Posterior vena cava (tissue), 2 donors: ENCODE measurements at places on chromosomes 5 and 9. TPM values are rescaled to one million over a fixed set of nuclear protein-coding genes. Genes with fewer than 3 reads are reported as not detected.
A peak's percentile ranks its signal among the peaks of the same experiment; 100 is the strongest.

GRCh38 chr9:137286975-137287383 lies 9.5 kb downstream of the TOR4A start:
- DNase-seq = no peak

CYLC2 gene
- total RNA-seq = not detected

- no peak for DNase-seq
These were observed 63.3 kb downstream of the SPATA31C2 start for GRCh38 chr9:88074931-88075330.

DNA sequence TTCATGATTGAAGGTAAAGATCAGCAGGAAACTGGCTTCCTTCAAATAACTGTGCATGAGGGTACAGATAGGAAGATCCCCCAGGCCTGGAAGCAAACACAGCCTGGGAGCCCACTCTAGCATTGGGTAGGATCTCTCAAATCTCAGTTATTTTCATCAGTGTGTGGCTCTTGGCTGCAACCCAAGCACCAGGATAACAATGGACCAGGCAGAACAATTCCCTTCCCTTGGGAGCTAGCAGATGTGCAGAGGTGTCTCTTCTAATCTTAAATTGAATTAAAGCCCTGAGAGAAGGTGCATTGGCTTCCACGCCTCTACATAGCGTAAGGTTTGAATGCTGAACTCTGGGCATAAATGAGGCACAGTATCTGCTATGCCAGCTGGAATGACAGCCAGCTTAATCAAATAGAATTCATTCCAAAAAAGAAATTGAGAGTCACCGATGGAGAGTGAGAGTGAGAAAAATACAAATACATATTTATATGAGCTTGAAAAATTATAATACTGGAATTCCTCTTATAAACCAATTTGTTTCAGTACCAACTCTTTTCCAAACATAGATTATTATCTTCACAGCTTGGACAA lies 957.3 kb downstream of the CDH12 start:
- DNase-seq = no peak

- DNase-seq = no peak
These were observed 119.5 kb upstream of the CTNND2 start for GRCh38 chr5:12023614-12024241.

GRCh38 chr5:149283626-149284480 lies 12.2 kb downstream of the AFAP1L1 start:
- DNase-seq = no peak

KCNV2 gene
- not detected for total RNA-seq

DNA sequence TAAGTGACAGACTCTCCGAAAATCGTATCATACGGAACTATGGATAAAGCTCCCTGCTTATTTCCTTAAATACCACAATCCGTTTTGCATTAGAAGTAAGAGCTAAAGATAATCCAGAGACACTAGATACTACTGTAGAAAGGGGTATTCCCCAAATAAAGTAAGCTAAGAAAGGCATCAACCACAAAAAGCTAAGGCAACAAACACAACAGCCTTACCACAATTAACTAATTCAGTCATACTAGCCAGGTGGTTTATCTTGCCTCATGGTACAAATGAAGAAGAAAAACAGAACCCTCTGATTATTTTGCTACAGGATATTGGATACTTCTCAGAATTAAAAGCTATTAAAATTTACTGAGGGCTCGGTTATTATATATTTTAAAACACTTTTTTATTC lies 14.1 kb downstream of the ERP44 start:
- no peak for DNase-seq

DNA sequence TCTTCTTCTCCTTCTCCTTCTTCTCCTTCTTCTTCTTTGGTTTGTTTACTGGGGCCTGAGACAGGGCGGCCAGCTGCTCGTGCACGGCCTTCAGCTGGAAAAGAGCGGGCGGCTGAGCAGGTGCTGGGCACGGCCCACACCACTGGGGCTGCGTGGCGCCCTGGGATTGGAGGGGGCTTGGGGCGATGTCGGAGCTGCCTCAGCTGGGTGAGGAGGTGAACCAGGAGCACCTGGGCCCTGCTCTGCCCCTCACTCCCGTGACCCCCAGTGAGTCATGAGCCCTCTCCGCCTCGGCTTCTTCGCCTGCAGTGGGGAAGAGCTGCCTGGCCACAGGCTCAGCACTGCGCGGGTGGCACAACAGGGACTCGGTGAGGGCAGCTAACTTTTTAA lies 14.9 kb downstream of the BRD3OS start:
- peak; percentile 73 for DNase-seq
